T-cell (primary cell): ENCODE measurements at places on chromosomes 11 and 22.

- no peak for DNase-seq
These were observed 651 bp downstream of the CRYAB start for GRCh38 chr11:111910676-111911562.

DNA sequence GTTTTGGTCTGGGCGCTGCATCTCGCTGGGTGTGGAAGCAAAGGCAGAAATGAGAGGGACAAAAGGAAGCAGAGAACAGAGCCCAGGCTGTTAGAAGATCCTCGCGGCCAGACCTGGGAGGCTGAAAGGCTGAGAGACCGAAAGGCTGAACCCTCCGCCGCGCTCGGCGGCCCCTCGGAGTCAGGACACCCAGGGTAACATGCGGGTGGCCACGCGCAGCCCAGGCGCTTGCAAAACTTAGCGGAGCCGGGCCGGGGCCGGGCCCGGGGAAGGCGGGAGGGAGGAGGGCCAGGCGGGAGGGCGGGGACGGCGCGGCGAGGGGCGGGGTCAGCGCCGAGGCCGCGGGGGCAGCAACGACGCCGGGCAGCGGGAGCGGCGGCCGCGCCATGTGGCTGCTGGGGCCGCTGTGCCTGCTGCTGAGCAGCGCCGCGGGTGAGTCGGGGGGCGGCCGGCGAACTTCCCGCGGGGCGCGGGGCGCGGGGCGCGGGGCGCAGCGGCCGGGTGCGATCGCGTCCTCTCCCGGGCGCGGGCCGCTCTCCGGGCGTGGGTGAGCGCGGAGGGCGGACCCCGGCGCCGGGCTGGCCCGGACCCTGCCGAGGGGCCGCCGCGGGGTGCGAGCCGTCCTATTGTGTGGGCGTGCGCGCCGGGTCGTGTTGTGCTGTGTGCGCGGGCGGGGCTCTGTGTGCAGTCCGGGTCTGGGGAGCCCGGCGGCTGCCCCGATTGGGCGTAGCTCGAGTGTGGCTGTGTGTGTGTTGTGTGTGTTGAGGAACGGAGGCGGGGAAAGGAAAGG, at the start of gene LDLRAD3:
Gene LDLRAD3 (plus strand): TSS at position 350 of the 790 bp plus-strand sequence. CDS start 37 bp downstream, at position 387.
- no peak for DNase-seq

- no peak for DNase-seq
These were observed 57.7 kb downstream of the TEAD1 start for GRCh38 chr11:12731841-12732336.

GRCh38 chr11:79485694-79486093, 44.9 kb upstream of the TENM4 start:
- DNase-seq, result no peak

- no peak for DNase-seq
These were observed 5.1 kb upstream of the OSBPL5 start for GRCh38 chr11:3170044-3170755.

DNA sequence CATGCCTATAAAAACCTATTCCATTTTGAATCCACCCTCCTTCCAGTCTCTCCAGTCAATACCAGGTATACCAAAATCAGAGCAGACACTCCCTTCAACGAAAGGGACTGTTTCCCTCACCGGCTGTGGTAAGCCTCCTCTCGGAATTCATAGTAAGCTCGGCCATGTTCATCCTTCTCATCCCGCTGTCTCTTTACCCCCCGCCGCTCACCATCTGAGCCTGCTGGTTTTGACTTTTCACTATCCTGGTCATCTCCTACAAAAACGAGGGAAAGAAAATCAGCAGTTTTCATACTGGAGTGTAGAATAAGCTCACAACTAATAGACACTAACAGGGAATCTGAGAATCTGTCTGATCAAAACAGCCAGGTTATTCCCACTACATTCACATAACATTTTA, 3.1 kb downstream of the HNRNPUL2 start:
- no peak for DNase-seq
